ENCODE measurements at places on chromosomes 12 and 14.
A peak's percentile ranks its signal among the peaks of the same experiment; 100 is the strongest.

- no peak for DNase-seq
Measured at GRCh38 chr14:105421723-105422615, 2.3 kb downstream of the MTA1 start.

- DNase-seq = no peak
Measured at GRCh38 chr14:92519246-92520101, 5.9 kb downstream of the RIN3 start.

DNA sequence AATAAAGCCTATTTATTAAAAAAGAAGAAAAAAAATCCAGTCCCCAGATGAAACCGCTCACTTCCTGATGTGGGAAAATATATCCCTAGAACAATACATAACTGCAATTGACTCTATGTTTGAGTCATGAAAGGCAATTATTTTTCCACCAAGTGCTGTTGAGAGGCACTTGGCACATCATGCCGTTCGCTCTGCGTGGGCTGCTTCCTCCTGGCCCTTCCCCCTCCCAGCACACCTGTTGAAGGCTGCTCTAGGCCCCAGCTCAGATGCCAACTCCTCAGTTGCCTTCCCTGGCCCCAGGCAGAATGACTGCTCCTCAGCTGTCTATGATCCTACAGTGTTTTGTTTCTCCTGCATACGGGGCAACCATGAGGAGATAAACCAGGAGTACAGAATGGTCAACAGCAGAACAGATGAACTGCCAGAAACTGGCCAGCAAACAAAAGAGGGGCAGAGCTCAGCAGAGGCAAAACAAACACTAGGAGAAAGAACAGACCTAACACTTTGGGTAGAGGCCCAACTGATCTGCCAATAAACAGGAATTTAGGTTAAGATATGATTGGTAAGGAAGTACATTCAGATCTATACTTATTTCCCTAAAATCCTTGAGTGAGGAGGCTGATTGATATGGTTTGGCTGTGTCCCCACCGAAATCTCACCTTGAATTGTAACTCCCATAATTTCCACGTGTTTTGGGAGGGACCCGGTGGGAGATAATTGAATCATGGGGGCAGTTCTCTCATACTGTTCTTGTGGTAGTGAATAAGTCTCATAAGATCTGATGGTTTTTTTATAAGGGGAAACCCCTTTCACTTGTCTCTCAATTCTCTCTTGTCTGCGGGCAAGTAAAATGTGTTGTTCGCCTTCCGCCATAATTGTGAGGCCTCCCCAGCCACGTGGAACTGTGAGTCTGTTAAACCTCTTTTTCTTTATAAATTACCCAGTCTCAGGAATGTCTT, 58.6 kb downstream of the SLC38A1 start:
- no peak for DNase-seq

DNA sequence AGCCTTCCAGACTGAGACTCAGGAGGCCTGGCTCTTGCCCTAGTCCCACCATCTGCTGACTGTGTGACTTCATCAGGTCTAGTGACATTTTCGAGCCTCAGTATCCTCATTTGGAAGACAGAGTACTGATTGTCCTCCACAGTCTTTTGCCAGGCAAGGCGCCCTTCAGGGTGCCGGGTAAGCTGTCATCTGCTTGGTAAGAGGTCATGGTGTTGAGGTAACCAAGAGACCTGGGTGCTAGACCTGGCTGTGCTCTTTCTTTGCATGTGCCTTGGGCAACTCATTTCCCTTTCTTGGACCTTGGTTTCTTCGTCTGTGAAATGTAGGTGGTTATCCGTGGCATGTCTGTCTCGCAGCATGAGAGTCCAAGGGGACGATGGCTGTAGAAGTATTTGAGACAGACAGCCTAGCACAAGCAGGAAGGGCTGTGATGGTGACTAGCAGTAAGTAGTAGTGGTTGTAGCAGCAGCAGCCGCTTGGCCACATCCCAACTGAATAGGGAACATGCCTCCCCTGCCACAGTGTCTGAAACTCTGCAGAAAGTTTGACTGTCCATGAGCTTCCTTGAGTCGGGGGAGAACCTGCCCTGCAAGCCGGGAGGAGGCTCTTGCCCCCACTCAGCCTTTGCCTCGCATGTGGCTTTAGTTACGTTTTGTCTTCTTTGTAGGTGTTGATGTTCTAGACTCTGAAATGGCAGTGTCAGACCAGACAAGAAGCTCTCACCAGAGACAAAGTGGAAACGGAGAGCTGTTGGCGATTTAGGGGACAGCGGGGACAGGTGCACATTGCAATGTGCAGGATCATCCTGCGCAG, 40.3 kb downstream of the EVL start:
- DNase-seq = peak; percentile 16

GRCh38 chr12:93094988-93095737, 166.1 kb upstream of the EEA1 start:
- DNase-seq = no peak

- no peak for DNase-seq
Measured at GRCh38 chr12:3538466-3539030, 47.5 kb downstream of the PRMT8 start.

GRCh38 chr14:88737245-88737644, 55.5 kb downstream of the EML5 start:
- DNase-seq = no peak

DNA sequence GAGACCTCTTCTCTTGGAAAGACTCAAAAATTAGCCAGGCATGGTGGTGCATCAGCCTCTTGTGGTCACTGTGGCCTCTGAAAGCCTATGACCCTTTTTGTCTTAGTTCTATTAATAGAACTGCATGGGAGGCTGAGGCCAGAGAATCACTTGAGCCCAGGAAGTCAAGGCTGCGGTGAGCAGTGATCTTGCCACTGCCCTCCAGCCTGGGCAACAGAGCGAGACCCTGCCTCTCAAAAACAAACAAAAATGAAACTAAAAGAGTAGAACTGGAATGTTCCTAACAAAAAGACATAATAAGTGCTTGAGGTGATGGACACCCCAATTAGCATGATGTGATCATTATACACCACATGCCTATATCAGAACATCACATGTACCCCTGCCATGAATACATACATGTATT, 197.0 kb upstream of the EEA1 start:
- no peak for DNase-seq

DNA sequence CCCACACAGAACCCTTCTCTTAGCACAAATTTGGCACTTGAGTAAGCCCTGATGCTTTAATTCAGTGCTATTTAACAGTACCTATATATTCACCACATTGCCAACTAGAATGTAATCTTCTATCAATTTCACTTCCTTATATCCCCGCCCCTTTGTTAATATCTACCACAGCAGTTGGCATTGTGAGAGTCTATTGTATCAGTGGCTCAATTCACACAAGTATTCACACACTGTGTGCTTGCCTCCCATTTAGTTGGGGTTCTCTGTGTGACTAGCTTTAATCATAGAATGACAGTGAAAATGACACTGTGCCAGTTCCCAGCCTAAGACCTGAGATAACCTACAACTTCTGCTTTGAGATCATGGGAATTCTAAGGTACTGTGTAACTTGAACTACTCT, 103.1 kb downstream of the SEC23A start:
- no peak for DNase-seq

DNA sequence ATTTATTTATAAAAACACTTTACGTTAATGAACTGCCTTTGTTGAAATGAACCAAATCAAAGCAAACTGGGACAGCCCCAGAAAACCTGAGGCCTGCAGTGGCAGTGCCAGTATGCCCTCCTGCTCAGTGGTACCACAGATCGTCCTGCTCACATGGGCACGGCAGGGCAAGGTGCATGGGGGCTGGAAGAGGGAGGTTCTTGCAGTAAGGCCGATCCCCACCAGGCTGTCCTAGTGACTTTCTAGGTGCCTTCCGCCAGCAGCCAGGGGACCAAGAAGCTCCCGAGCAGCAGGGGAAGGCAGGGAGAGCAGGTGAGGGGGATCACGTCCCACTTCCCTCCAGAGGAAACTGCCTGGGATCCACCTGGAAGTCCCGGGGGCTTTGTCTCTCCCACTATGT, 63.9 kb downstream of the TESC start:
- no peak for DNase-seq

- DNase-seq = no peak
Measured at GRCh38 chr12:62971769-62972525, 37.0 kb upstream of the PPM1H start.

- DNase-seq = no peak
Measured at GRCh38 chr14:73140811-73141323, 4.6 kb downstream of the PSEN1 start.

All from activated effector memory CD4-positive, alpha-beta T cell treated with Interleukin-2 at 50 U/mL for 16 hours (primary cell).